NCI-H2081 treated with DMSO at 0.1 percent for 48 hours (cell line): ENCODE measurements at places on chromosomes 5 and 9.

- no peak for DNase-seq
These were observed 2.3 kb downstream of the TPRN start for GRCh38 chr9:137198051-137198901.

- DNase-seq: no peak
These were observed 194.0 kb downstream of the IRX1 start for GRCh38 chr5:3789519-3790193.

DNA sequence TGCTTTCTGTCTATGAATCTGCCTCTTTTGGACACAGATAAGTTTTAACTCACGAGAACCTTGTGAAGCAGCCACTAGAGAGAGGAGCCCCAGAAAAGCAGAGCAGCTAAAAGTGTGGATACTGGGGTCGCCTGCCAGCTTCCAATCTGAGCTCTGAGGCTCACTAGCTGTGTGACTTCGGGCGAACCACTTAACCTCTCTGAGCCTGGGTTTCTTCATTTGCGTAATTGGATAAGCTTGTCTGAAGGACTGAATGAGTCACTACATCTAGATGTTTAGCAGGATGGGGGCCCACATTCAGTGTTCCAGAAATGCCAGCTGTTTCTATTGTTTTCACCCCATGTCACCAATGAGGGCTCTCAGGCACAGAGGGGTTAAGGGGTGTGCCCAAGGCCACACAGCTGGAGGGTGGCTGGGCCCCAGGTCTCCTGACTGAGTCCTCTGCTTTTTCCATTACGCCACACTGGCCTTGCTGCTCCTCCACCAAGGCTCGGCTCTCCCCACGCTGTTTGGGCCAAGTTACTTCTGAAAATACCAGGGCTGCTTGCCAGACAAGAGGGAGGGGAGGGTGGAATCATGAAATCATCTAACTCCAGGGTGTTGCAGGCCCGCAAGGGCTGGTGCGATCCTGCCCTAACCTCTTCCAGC, 36.2 kb downstream of the SH3PXD2B start:
- DNase-seq: no peak

- no peak for DNase-seq
These were observed 279.4 kb downstream of the ARL15 start for GRCh38 chr5:54030981-54031380.

DNA sequence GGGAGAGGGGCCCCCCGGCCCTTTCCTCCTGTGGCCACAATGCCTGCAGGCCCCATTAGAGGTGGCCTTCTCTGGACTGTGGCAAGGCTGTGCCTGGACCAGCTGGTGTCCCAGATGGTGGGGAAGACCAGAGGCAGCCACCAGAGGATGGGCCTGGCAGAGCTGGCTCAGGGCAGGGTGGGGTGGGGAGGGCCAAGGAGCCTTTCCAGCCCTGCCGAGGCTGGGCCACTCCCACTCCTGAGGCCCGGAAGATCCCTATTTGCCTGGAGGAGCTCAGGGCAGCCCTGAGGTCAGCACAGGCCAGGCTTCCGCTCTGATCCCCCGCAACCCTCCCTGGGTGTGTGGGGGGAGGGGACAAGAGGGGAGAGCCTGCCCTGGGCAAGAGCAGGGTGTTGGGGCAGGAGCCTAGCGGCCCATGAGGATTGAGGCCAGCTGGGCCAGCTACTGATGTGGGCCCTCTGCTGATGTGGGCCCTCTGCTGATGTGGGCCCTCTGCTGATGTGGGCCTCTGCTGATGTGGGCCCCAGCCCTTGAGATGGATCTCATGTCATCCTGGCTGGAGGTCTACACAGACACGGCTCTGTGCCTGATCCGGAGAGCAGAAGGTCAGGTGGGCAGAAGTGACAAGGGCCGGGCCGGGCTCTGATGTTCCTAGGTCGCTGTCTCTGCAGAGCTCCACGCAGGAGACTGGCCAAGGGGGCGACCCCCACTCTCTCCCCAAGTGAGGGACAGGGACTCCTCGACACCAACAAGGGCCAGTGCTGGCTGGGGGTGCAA, 6.0 kb downstream of the MRPS2 start:
- no peak for DNase-seq

GRCh38 chr5:88452820-88453219, 184.2 kb upstream of the TMEM161B start:
- no peak for DNase-seq
